ENCODE measurements at places on chromosomes 2 and 18.

DNA sequence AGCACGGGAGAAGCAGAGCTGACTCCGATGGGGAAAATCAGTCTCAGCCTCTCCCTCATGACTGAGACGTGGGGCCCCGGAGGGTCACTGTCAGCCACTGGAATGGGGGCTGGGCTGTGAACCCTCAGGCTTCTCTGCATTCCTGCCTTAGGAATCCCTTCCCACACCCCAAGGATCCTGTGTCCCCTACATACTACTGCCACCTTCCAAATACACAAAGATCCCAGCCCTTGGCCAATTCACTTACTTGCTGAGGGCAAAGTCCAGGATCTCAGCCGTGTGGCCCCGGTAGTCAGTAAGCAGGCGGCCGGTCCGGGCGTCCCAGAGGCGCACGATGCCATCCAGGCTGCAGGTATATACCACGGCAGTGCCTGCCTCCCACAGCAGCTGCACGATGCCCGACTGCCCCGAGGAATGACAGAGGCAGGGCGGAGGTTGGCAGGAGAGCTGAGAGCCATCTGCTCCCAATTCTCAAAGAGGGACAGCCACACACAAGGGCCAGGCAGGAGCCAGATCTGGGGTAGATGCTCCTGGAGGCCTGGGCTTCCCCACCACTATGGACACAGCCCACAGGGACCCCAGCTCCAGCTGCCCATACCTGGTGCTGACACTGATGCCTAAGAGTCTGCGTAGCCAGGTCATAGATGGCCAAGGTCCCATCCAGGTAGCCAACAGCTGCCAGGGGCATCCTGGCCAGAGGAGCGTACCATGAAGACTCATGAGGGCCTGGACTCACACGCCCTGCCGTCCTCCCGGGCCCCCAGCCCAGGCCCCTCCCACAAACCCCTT, 4.2 kb downstream of the GPBAR1 start:
- DNase-seq = no peak

- peak; percentile 50 for DNase-seq
Measured at GRCh38 chr2:121898483-121898882, 143.0 kb downstream of the TSN start.

DNA sequence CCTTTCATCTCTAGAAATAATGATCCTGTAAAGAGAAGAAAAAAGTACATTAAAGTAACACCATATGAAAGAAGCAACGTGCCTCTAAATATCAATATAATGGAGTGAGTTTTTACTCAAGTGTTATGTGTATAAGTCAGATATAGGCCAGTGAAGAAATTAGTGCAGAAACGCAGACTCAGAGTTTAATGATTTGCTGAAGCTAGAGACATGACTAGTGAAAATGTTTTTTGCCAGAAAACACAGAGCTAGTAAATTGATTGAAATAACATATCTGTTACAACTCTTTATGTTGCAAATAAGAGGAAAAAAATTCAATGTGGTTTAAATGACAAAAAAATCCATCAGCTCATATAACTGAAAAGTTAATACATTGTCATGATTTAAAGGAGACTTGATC, 217.2 kb upstream of the NXPH2 start:
- no peak for DNase-seq

DNA sequence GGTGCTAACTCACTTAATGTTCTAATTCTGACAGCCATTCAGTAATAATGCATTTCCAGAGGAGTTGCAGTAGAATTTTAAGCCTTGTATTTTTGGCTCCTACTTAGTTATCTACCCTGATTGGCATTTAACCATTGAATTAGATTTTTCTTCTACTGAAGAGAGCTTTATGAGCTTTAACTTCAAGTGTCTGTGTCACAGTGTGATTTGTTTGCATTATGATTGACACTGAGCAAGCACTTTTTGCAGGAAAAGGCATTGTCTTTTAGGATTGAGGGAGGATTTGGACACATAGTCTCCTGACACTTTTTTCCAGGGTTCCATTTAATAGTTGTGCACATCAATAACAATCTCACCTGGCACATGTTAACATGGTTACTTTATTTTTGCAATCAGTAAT, 26.7 kb downstream of the LYPD6 start:
- DNase-seq = no peak

DNA sequence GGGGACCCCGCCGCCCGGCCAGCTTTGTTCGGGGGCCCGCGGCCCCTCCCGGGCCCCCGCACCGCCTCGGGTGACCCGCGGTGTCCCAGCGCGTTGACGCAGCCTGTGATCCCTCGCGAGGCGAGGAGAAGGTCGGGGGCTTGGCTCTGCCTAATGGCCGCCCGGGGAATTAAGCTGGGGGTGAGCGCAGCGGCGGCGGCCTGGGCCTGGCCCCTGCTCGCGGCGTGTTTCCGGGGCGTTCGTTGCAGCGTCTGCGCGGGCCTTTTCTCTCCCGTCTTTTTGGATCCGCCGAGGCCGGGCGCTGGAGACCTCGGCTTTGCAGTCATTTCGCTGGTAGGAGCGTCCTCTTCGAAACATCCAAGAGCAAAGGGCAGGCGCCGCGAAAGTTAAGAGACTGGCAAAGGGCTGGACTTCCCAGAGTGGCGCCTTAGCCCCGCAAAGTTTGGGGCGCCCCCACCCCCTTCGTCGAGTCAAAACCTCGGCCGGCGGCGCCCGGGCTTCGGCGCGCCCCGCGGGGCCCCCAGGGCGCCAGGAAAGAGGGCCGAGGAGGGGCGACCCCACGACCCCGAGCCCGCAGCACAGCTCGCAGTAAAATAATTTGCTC, 1.3 kb downstream of the SALL3 start:
- DNase-seq = no peak

GRCh38 chr18:23573626-23574431, 12.5 kb downstream of the NPC1 start:
- peak; percentile 15 for DNase-seq

- DNase-seq = no peak
Measured at GRCh38 chr2:149246186-149246585, 84.2 kb upstream of the LYPD6 start.

- no peak for DNase-seq
Measured at GRCh38 chr2:8485736-8486135, 196.1 kb upstream of the ID2 start.

DNA sequence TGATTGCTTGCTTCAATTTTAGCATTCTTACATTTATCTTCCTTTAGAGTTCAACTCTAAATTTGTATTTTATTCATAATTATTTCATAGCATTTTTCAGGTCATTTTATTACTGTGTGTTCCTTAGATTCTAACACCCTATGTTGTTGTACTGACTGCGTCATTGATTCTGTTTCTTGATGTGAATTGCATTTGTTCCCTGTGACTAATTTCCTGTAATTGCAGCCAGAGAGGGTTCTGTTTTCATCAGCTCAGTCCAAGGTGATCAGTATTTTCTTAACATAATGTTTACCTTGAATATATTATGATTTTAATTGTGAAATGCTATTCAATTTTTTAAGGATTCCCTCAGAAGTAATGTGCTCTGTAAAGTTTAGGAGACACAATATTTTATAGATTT, 970.2 kb upstream of the PIK3C3 start:
- DNase-seq = no peak

All from urothelium cell line (cell line).